ENCODE measurements at places on chromosomes 5 and 9. TPM values are rescaled to one million over a fixed set of nuclear protein-coding genes. Genes with fewer than 3 reads are reported as not detected.

DNA sequence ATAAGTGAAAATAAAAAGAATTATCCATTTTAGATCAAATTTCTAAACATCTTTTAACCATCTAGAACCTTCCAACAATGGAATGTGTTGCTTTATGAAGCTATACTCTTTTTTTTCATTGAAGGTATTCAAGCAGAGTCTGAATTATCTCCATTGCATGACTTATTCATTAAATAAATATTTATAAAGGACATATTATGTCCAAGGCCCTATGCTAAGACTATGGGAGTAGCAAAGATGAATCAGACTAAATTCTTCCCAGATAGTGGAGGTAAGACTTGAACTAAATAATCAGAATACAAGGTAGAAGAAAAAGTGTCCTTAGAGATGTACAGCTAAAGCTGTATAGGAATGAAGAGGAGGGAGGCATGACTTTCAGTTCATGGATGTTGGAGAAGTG lies 215.5 kb upstream of the RGMB start:
- no peaks in the 10 kb centered on the region for H3K27me3 ChIP-seq
- no peak overlapping the region for H3K4me3 ChIP-seq
- peaks cover 17% of the 10 kb centered on the region for H3K4me1 ChIP-seq

DNA sequence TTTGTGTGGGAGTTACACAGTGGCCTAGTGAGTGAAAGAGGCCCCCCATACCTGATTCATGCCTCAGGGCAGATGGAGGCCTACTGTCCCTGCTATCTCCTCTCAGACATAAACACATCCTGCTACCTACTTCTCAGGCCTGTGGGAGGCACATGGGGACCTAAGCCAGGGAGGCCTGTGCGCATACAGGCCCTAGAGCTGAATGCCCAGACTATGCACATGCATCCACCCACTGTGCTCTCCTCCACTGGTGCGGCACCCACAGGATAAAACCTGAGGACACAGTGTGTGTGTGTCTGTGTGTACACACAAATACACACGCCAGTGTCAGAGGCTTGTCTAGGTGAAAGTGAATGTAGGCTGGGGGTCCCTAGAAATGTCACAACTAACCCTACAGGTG lies 1.4 kb downstream of the PAX5 start:
- peaks cover 98% of the 10 kb centered on the region for H3K27me3 ChIP-seq
- no peaks in the 10 kb centered on the region for H3K4me1 ChIP-seq
- H3K27ac ChIP-seq: no peak overlapping the region
- H3K36me3 ChIP-seq: no peaks in the 10 kb centered on the region

DNA sequence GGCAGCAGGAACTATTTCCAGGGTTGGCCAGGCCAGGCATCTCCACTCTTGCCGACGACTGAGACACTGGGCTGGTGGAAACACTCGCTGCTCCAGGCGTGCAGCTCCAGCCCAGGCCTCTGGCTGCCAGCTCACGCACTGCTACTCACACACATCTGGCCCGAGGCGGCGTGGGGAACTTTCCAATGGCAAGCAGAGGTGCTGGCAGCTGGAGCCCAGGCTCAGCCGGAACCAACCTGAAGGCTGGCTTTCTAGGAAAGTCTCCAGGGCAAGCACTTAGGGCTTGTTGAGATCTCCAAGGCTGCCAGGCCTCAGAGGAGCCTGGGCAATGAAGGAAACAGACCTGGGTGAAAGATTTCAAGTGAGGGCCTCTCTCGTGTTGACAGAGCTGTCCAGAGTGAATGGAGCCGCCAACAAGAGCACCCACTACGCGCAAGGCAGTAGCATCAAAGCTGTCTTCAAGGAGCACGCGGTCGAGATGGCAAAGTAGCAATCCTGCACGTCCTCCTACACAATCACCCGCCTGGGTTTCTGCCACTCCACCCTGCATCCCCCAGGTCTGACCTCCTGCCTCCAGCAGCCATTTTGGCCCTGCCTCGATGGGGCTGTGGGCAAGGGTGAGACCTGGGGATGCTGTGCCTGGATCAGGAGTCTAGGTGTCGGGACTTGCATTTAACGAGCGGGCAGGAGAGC lies 14.4 kb downstream of the SH3PXD2B start:
- no peak overlapping the region for H3K4me3 ChIP-seq
- no peak for DNase-seq
- H3K27me3 ChIP-seq: no peaks in the 10 kb centered on the region
- H3K4me1 ChIP-seq: peaks cover 45% of the 10 kb centered on the region

Gene PCDHAC2
- not detected for total RNA-seq

Gene ACOT12
- total RNA-seq: not detected

DNA sequence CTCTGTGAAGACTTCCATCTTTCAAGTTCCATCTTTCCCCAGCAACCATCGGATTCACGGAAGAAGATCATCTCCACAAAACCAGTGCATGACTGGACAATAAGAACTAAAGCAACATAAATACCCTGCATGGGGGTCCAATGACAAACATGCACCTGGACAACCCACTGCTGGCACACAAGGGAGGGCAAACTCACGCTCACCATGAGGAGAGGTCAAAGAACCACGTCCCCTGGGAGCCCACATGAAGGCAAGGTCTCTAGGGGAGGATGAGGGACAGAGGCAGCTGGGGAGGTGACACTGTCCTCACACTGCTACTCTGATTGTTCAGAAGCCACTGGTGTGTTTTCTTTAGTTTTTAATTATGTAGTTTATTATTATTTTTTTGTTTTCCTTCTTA lies 190.8 kb downstream of the MED10 start:
- no peak for DNase-seq
- H3K4me3 ChIP-seq: no peak overlapping the region
- H3K27me3 ChIP-seq: no peaks in the 10 kb centered on the region
- H3K27ac ChIP-seq: no peak overlapping the region
- no peaks in the 10 kb centered on the region for H3K36me3 ChIP-seq

All from GM23248 (cell line).